ENCODE measurements at places on chromosomes 1 and 21. TPM values are rescaled to one million over a fixed set of nuclear protein-coding genes. Genes with fewer than 3 reads are reported as not detected.

DNA sequence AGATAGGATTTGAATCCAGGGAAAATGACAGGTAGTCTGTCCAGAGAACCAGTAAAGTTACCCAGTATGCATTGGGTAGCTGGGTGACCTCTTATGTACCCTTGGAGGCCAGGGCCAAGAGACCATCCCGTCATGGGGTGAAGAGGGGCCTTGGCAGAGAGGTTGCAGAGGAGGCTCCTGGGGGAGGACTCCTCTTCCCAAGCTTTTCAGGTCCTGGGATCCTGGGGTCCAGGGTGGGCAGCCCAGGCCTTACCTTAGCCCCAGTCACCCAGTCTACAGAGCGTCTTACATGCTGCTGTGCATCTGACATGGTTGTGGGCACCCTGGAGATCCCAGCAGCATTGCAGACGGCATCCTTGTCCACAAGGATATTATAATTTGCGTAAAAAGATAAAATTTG, 14.0 kb downstream of the PMF1 start:
- DNase-seq = no peak

GRCh38 chr1:244052728-244053312, 1.7 kb downstream of the ZBTB18 start:
- DNase-seq = no peak

- DNase-seq = no peak
Measured at GRCh38 chr21:38952890-38953289, 147.2 kb downstream of the ETS2 start.

GRCh38 chr1:94332952-94333351, 85.2 kb upstream of the ABCD3 start:
- peak; percentile 73 for DNase-seq

- no peak for DNase-seq
Measured at GRCh38 chr1:201633811-201634210, 94.9 kb downstream of the NAV1 start.

Gene RRP1B
- 23.0 TPM for total RNA-seq

Gene GJA8
- not detected for total RNA-seq
